Kidney tubule cell (primary cell): ENCODE measurements at places on chromosomes 1 and 21.

DNA sequence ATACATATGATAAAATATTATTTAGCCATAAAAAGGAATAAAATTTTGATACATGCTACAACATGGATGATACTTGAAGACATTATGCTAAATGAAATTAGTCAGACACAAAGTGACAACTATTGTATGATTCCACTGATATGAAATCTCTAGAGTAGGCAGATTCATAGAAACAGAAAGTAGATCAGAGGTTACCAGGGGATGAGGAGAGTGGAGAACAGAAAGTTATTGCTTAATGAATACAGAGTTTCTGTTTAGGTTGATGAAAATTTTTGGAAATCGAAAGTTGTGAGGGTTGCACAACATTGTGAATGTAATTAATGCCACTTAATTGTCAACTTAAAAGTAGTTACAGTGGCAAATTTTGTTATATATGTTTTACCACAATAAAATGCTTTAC lies 315.7 kb upstream of the USP25 start:
- no peak for DNase-seq

DNA sequence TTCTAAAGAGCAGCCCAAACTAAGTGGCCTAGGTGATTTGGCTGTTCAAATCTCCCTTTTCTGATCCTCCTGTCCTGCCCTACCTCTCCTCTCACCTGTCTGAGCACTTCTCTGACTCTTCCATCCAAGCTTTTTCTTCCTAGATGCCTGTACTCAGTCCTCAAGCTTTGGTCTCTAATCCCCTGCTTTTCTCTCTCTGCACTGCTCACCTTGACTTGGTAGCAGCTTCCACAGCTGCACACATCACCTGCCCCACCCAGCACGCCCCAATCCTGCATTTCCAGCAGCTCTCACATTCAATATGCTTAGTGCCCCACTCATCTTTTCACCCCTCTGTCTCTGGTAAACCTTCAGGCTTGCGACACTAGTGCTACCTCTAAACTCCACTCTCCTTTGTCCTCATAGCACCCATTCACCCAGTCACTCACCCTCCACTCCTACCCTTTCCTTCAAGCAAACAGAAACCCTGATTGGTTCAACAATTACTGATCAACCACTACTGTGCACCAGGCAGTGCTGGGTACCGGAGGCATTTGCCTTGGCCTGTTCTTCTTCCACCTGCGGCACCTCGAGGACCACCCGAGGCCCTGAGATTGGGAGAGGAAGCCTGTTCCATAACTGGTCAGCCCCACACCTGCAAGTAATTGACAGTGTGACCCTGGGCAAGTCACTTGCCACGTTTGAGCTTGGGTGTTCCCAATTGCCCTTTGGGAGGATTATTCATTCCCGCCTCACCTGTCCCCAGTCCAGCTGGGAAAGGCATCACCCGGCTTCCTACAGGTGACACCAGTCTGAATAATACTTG lies 136.1 kb upstream of the EDN2 start:
- DNase-seq: no peak

DNA sequence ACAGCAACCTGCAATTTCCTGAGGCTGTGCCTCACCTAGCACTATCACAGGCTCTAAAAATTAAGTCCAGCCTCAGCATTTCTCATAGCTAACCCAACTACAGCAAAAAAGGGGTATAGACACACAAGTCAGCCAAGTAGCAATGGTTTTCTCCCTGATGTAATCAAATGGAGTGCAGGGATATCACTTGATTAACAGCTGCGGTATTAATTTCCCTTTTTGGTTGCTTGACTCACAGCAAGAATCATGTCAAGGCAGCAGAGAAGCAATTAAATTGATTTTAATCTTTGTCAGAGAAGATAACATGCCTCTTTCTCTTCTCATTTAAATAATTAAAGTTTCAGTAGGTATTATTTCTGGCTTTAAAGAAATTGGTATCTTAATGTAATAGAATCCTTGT lies 278.9 kb downstream of the RWDD3 start:
- no peak for DNase-seq

GRCh38 chr1:71593523-71593922 lies 512.7 kb upstream of the ZRANB2 start:
- DNase-seq: no peak

DNA sequence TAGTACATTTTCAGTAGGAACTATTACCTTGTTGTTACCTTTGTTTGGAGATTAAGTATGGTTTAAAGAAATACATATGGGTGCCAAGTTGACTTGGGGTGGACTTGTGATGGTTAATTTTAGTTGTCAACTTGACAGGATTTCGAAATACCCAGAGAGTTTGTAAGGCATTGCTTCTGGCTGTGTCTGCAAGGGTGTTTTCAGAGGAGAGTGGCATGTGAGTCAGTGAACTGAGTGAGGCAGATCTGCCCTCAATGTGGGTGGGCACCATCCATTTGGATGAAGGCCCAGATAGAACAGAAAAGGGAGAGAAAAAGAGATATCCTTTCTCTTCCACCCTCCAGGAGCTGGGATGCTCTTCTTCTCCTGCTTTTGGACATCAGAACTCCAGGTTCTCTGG lies 315.5 kb downstream of the GPATCH2 start:
- peak; percentile 32 for DNase-seq

DNA sequence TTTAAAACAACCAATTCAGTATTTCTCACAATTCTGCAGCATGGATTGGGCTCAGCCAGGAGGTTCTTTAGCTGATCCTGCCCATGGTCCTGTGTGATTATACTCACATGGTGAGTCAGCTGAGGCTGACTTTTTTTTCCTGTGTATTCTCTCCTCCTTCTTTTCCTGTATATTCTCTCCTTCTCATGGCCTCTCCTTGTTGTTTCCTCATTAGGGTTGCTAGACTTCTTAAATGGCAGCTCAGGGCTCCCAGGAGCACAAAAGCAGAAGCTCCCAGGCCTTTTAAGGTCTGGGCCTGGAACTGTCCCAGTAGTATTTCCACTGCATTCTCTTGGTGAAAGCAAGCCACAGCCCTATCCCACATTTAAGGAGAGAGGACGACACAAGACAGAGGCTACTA lies 26.8 kb downstream of the VANGL1 start:
- no peak for DNase-seq

DNA sequence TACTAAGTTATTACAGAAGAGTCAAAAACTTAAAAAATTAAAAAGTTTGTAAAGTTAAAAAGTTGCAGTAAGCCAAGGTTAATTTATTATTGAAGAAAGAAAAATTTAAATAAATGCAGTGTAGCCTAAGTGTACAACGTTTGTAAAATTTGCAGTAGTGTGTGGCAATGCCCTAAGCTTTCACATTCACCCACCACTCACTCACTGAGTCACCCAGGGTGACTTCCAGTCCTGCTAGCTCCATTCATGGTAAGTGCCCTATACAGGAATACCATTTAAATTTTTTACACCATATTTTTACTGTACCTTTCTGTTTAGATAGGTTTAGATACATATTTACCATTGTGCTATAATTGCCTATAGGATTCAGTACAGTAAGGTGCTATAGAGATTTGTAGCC lies 88.6 kb downstream of the CTH start:
- DNase-seq: peak; percentile 43

GRCh38 chr1:63127376-63127775 lies 195.0 kb upstream of the FOXD3 start:
- no peak for DNase-seq

GRCh38 chr1:165454091-165454610 lies 9.2 kb upstream of the RXRG start:
- no peak for DNase-seq

DNA sequence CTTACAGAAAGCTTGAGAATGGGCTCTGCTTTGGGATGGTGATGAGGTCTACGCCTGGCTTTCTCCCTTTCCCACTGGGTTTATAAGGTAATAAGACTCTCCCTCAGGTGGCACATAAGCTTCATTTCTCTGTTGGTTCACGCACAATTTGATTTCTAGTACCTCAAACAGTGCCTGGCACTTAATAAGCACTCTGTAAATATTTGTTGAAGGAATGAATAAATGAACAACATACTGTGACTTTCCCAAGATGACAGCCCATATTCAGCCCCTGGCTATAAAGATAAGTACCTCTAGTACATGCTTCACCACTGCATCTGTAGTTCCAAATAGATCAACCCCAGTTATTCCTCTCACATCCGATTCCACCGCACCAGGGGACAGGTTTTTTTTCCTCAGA lies 17.8 kb downstream of the COPA start:
- DNase-seq: no peak

GRCh38 chr1:233603478-233603877 lies 10.4 kb upstream of the KCNK1 start:
- DNase-seq: no peak

DNA sequence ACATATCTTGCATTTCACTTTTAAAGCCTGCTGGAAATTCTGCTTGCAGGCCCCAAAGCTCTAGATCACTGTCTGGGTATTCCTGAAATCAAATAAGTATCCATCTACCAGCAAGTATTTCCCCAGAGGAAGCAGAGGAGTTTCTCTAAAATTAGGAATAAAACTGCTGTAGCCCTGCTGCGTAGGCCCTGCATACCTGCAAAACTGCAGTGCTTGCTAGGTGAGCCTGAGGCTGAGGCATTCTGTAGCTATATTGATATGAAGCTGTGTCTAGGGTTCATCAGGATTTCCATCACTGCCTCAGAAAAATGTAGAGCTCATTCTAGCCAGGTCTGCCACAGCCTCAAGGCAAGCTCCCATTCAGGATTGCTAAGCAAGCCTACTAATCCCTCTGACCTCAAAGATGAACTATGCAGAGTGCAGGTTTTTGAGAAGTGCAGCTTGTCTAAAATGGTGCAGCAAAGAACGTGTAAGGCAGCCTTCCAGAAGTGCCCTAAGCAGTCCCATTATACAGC lies 28.7 kb downstream of the NPHS2 start:
- no peak for DNase-seq

- no peak for DNase-seq
Observed at GRCh38 chr1:29524285-29525065, 288.2 kb downstream of the PTPRU start.

- DNase-seq: no peak
Observed at GRCh38 chr1:16979475-16980327, 719 bp downstream of the MFAP2 start.

GRCh38 chr1:103112546-103112945 lies 4.2 kb upstream of the COL11A1 start:
- DNase-seq: peak; percentile 44

DNA sequence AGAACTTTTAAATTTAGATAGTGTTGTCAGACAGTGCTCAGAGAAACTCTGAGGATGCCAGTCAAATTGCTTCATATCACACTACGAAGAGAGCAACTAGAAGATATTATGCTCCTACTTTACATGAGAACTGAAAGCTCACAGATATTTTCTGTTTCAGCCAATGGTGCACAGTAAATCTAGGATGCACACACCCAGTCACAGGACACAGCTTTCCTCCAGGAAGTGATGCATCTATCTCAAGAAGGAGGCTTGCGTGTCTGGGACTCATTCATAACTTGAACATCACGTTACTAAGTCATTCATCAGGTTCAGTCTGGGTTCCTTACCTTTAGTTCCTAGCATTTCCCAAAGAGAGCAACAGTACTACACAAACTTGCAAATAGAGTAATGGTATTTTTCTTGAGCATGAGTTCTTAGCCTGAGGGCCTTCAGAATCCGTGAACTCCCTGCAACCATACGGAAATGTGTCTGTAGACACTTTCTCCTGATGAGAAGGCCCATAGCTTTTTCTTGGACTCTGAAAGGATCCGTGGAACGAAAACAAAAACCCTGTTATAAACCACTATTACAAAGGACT lies 12.2 kb downstream of the ZNF697 start:
- DNase-seq: peak; percentile 71

- no peak for DNase-seq
Observed at GRCh38 chr1:209767706-209768105, 11.9 kb downstream of the TRAF3IP3 start.

DNA sequence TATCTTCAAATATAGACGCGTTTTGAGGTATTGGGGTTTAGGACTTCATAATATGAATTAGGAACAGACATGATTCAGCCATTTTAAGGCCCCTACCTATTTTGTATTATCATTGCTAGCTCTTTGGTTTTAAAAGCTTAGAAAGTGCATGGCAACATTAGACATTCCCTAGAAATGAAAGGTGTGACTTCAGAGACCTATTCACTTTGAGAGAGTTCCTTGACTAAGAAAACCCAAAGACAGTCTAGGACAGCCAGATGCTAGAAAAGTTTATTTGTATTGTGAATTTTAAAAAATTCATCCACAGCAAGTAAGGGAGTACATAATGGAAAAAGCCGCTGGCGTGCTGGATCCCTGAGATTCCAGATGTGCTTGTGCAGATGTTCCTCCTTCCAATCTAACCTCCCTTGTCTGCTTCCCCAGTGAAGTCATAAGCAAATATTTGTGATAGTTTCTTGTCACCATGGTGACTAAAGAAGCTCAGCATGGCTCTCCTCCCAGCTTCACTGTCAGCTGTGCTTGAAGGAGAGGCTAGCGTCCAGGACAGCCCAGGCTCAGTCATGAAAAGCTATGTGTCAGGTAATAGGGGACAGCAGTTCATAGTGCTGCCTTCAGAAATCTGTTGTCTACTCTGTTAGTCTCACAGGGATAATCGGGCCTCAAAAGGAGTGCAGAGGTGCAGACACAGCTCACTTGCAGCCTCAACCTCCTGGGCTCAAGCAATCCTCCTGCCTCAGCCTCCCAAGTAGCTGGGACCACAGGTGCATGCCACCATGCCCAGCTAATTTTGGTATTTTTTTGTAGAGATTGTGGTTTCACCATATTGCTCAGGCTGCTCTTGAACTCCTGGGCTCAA lies 34.8 kb downstream of the KPNA6 start:
- peak; percentile 80 for DNase-seq

DNA sequence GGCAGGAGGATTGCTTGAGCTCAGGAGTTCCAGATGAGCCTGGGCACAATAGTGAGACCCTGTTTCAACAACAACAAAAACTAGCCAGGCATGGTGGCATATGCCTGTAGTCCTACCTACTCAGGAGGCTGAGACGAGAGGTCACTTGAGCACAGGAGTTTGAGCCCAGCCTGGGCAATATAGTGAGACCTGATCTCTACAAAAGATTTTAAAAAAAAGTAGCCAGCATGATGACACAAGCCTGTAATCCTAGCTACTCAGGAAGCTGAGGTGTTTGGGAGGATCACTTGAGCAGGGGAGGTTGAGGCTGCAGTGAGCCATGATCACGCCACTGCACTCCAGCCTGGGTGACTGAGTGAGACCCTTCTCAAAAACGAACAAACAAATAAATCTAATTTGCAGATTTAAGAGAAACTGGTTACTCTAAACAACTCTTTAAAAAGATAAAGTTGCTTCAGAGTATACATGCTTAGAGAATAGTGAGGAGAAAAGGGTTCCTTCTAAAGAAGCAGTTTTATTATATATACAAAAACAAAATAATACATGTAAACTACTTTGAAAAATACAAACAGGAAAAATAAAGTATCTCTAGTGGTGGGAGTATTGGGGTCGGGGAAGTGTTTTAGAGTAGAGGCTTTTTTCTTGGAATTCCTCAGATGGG lies 88.4 kb downstream of the ADCY10 start:
- no peak for DNase-seq

DNA sequence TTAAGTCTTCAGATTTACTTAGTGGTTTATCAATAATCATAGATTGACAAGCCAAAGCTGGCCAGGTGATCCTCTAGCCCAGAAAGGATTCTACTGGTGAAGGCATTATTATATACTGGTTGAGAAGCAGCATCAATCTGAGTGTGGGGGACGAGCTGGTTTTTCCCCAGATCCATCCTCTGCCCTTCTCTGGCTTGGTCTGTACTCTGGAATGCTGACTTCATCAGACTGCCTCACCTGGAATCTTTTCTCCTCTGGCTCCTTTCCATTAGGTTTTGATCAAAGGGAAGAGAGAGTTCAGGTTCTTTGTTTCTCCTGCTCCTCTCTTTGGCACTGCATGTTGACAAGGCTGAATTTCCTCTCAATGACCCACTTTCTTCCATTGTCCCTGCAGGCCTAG lies 93.9 kb downstream of the KCTD3 start:
- peak; percentile 13 for DNase-seq
